HCT116 (cell line): ENCODE measurements at places on chromosomes 16 and 17. TPM values are rescaled to one million over a fixed set of nuclear protein-coding genes. Genes with fewer than 3 reads are reported as not detected.

The KRTAP3-3 gene
- total RNA-seq = not detected

GRCh38 chr16:4159726-4160125 lies 43.5 kb upstream of the ADCY9 start:
- DNase-seq = no peak
- no peak overlapping the region for H3K4me3 ChIP-seq
- H3K36me3 ChIP-seq = no peaks in the 10 kb centered on the region

- no peaks in the 10 kb centered on the region for H3K4me1 ChIP-seq
- no peak overlapping the region for H3K27ac ChIP-seq
- H3K27me3 ChIP-seq = peaks cover 9% of the 10 kb centered on the region; the same call in 1 of the 2 replicates
- no peak for DNase-seq
These were observed 87.7 kb downstream of the C16orf95 start for GRCh38 chr16:87229230-87230188.

- no peak for DNase-seq
- H3K36me3 ChIP-seq = peaks cover 17% of the 10 kb centered on the region
- peaks cover 32% of the 10 kb centered on the region for H3K4me1 ChIP-seq
These were observed 1.2 kb downstream of the TMC6 start for GRCh38 chr17:78127239-78127887.

GRCh38 chr16:8888951-8889892 lies 7.1 kb downstream of the LITAFD start:
- no peak overlapping the region for H3K27ac ChIP-seq
- DNase-seq = no peak
- H3K4me3 ChIP-seq = no peak overlapping the region
- H3K36me3 ChIP-seq = peaks cover 18% of the 10 kb centered on the region

The MYO15A gene
- total RNA-seq = 2.8 TPM

GRCh38 chr16:1895949-1896675 lies 22.1 kb downstream of the HS3ST6 start:
- H3K36me3 ChIP-seq = no peaks in the 10 kb centered on the region
- peaks cover 6% of the 10 kb centered on the region; the same call in 1 of the 2 replicates for H3K27me3 ChIP-seq
- H3K27ac ChIP-seq = no peak overlapping the region
- peaks cover 2% of the 10 kb centered on the region; the same call in 1 of the 2 replicates for H3K4me1 ChIP-seq
